NCI-H226 (cell line): ENCODE measurements at places on chromosomes 3 and 15.

DNA sequence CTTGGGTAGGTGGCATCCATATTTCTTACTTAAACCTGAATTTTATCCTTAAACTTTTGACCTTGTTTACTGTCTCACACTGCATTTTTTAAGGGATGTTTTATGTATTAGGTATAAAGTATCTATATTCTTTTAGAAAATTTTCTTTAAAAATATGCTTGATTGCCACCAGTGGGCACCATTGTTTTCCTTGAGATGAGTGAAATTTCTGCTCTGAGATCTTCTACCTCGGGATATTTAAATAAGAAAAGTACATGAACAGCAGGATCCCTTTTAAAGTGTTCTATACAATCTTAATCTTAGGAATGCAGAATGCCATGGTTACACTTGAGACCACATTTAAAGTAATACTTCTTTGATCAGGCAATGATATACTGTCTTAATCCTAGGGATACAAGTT is 108.7 kb downstream of the SLMAP start:
- no peak for DNase-seq

DNA sequence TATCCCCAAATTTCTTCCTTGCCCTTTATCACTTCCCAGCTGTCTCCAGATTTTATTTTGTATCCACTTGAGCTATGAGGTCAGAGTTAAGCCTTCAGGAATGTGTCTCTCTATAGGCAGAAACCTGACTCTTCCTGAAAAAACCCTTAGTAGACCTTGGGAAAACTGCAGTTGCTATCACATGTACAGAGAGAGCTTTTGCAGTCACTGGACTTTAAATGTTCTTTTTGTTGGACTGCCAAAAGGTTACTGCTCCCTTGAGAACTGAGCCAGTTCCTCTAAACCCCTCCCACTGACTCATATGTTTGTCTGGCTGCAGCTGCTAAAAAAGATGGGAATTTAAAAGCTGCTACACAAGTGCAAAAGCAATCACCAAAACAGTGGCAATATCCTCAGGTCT is 169.1 kb upstream of the CCDC54 start:
- peak; percentile 91 for DNase-seq

DNA sequence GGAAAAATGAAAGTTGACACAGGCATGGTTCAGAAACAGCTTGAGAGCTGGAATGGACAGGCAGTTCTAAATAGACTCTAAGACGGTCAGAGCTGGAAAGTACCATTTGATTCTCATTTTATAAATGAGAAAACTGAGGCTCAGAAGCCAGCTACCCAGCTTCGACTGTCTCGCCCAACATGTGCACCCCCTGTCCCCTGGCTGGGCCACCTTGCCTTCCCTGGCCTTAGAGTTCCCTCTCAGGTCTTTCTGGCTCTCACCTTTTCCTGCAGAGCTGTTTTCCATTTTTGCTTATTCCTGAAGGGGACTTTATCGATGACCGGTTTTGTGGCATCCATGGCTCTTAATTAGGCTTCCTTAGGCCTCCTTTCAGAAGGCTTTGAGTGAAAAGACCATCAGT is 17.3 kb upstream of the DOCK3 start:
- no peak for DNase-seq

DNA sequence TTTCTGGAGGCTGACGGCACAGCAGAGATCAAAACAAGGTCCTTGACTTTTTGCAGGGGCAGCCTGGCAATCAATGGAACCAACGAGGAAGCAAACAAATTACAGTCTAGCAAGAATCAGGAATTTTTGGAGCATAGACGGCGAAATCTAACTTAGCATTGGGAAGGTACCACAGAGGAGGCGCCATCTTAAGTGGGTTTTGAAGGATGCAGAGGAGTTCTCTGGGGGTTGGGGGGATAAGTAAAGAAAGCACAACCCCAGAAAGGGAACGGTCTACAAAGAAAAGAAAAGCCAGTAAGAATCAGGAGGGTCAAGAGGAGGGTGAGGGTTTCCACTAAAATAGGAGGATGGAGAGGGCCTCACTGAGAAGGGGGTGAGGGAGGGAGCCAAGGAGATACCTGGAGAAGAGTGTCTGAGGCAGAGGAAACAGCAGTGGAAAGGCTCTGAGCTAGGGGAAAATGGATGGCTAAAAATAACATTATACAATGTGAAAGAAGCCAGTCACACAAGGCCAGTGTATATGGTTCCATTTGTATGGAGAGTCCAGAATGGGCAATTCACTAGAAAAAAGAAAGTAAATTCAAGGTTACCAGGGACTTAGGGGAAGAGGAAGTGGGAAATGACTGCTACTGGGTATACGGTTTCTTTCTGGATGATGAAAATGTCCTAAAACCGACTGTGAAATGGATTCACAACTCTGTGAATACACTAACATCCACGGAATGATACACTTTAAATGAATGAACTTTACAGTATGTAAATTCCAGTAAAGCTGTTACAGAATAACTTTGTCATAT is 25.2 kb upstream of the IQSEC1 start:
- no peak for DNase-seq

DNA sequence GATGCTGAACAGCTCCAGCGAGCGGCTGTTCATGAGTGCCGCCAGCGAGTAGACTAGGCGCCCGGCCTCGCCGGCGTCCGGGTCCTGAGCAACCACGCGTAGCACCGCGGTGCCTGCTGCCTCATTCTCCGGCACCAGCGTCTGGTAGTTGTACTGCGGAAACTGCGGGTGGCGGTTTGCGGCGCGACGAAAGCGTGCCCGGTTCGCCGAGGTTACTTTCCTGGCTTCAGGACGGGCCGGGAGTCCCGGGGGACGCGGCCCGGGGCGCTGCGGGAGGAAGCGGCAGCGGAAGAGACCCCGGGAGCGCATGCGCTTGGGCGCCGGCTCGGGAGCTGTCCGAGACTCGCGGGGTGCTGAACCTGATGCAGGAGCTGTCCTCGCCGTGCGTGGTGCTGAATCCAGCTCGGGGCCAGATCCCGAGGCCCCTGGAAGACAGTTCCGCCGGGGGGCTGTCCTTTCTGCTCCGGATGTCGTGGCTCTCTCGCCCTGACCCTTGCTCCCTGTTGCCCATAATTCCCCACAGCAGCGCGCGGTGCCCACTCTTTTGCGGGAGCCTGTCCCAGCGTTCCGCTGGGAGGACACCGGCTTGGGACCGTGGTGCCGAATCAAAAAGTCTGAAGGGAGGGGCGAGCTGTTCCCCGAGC is 1.1 kb downstream of the CELSR3 start:
- DNase-seq = peak; percentile 32

- no peak for DNase-seq
Observed at GRCh38 chr3:186466391-186466974, 77.7 kb downstream of the CRYGS start.

DNA sequence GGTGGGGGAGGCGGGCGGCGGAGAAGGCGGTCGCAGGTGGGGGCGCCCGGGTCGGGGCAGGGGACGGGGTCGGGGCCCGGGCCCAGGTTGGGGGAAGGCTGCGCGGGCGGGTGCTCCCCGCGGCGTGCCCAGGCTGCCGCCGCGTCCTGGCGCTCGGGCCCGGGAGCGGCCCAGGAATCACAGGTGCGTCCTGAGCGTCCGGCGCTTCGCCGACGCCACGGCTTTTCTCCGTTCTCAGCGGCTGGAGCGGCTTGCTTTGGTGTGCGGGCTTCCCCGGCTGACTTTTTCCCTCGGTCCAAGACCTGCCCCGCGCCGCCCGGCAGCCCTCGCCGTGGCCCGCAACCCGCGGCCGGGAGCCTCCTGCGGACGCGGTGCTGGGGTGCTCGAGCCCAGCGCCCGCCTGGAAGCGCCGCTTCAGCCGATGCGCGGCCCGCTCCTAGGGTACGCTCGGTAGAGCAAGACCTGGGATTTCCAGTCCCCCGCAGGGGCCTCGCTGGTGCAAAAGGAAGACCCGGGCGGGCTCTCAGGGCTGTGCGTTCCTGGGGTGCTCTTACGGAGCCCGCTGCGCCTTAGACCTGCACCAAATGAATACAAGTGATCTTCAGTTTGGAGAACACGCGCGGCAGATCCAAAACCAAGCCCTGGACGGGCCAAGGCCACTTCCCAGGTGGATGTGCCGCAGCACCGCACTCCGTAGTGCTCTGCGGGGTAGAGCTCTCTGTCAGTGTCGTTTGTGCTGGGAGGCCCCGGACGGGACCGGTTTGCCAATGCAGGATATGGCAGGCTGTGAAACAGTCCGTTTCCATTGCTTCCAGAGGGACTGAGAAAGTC is 639 bp downstream of the NIPA1 start:
- DNase-seq = no peak

- peak; percentile 88 for DNase-seq
Observed at GRCh38 chr3:99128725-99129505, 227.4 kb upstream of the DCBLD2 start.
